ENCODE measurements at places on chromosomes 3 and 15.

- no peaks in the 10 kb centered on the region for H3K4me1 ChIP-seq
- H3K4me3 ChIP-seq, result no peak overlapping the region
- no peaks in the 10 kb centered on the region for H3K36me3 ChIP-seq
- DNase-seq, result no peak
- H3K27me3 ChIP-seq, result no peaks in the 10 kb centered on the region
Observed at GRCh38 chr15:90124507-90124906, 22.2 kb upstream of the IDH2 start.

DNA sequence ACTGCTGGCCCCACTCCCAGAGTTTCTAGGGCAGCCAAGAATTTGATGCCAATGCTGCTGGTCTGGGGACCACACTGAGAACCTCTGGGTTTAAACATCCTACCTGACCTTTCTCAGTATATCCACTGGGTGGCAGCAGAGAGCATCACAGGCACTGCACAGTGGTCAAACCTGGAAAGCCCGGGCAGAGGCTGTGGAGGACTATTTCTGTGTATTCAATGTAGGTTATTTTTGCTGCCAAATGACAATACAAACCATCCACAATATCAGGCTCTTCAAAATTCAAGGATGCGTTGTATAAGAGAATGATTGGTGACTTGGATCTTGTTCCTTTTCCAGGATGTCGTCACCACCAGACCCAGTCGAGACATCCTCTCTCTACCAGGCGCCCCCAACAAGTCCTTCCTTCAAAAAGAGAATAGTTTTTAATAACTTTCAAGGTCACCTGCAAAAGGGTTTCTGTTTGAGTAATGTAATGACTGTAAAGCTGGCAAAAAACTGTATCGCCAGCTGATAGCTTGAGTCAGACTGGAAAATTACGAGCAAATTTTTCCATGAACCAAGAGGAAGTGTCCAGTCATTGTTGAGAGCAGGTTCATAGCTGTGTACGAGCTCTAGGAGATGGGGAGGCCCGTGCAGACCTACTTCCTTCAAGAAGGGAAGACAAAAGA is 30.5 kb upstream of the MYZAP start:
- no peaks in the 10 kb centered on the region for H3K36me3 ChIP-seq
- peaks cover 6% of the 10 kb centered on the region for H3K4me1 ChIP-seq
- no peak overlapping the region for H3K4me3 ChIP-seq
- no peaks in the 10 kb centered on the region for H3K27me3 ChIP-seq
- DNase-seq, result no peak
- H3K27ac ChIP-seq, result peak overlapping the region; percentile 22

DNA sequence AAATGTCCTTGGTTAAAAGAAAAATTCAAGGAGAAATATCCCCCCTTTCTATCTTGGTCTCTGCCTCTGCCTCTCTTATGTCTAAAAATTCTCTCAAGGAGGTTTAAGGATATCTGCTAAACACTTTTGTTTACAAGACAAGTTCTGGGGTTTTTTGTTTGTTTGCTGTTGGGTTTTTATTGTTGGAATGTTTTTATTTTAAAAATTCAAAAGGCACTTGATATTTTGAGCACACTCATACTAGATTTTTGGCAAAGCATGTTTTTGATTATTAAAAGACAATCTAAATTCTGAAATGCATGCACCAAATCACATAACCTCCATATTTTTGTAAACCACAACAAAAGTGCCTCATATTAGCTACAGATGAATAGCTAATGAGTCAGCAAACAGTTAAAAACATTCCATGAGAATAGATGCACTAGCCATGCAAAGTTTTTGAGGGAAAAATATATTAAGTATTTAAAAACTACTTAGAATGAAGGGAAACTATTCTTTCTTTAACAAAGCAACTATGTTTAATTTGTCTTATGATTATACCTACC is 84.6 kb downstream of the ZBTB20 start:
- no peak overlapping the region for H3K27ac ChIP-seq
- H3K4me1 ChIP-seq, result peaks cover 2% of the 10 kb centered on the region
- H3K27me3 ChIP-seq, result no peaks in the 10 kb centered on the region
- no peak overlapping the region for H3K4me3 ChIP-seq
- no peak for DNase-seq

- no peaks in the 10 kb centered on the region for H3K27me3 ChIP-seq
- peaks cover 19% of the 10 kb centered on the region for H3K4me1 ChIP-seq
- H3K36me3 ChIP-seq, result no peaks in the 10 kb centered on the region
- H3K4me3 ChIP-seq, result no peak overlapping the region
- no peak for DNase-seq
Observed at GRCh38 chr3:170864525-170865208, 5.3 kb downstream of the RPL22L1 start.

DNA sequence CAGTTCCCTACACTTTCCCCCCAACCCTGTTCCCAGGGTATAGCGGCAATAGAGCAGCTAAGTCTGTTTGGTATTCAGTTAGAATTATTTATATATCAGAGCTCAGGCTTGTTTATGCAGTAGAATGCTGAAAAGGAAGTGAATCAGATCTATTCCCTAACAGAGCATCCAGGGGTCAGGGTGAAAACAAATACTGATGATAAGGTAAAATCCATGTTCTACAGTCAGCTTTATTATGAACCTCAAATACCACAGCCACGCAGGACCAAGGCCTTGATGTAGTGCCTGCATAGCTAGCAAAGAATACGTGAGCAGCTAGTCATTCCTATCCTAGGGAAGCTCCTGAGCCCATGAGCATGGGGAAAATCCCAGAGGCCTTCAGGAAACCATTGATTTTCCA is 229.7 kb upstream of the ICE2 start:
- H3K4me3 ChIP-seq, result no peak overlapping the region
- no peak for DNase-seq
- no peak overlapping the region for H3K27ac ChIP-seq
- no peaks in the 10 kb centered on the region for H3K27me3 ChIP-seq
- no peaks in the 10 kb centered on the region for H3K4me1 ChIP-seq
- H3K36me3 ChIP-seq, result no peaks in the 10 kb centered on the region

GRCh38 chr15:23081271-23081670 is 41.9 kb upstream of the TUBGCP5 start:
- no peak overlapping the region for H3K4me3 ChIP-seq
- H3K27ac ChIP-seq, result no peak overlapping the region
- DNase-seq, result no peak
- H3K4me1 ChIP-seq, result no peaks in the 10 kb centered on the region
- H3K36me3 ChIP-seq, result no peaks in the 10 kb centered on the region

DNA sequence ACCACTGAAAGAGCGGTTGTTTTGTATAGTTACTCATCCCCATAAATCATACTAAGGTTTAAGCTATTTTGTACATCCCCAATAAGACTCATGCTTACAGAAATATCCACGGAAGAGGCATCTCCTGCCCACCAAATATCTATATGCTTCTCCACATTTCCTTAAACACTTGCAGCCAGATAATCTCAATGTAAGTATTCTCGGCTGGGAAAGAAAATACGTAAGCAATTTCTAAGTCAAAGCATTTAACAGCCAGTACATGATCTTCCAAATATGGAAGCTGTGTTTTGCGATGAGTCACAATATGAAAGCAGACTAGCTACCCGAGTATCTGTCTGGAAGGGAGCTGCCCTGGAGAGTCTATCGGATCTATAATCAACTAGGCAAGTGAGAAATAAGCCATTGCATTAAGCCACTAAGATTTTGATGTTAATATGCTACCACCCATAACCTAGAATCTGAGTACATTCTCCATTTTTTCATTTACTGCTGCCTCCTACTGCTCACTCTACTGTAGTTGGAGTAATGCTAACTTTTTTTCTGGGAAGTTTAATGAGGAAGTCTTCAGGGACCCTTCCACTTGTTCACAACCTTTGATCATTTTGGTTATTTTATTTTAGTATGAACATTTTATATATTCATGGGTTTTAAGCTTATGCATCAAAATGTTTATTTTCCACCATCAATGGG is 26.9 kb upstream of the ZMAT3 start:
- no peak overlapping the region for H3K27ac ChIP-seq
- H3K4me1 ChIP-seq, result no peaks in the 10 kb centered on the region
- H3K27me3 ChIP-seq, result no peaks in the 10 kb centered on the region
- H3K36me3 ChIP-seq, result no peaks in the 10 kb centered on the region
- no peak for DNase-seq

DNA sequence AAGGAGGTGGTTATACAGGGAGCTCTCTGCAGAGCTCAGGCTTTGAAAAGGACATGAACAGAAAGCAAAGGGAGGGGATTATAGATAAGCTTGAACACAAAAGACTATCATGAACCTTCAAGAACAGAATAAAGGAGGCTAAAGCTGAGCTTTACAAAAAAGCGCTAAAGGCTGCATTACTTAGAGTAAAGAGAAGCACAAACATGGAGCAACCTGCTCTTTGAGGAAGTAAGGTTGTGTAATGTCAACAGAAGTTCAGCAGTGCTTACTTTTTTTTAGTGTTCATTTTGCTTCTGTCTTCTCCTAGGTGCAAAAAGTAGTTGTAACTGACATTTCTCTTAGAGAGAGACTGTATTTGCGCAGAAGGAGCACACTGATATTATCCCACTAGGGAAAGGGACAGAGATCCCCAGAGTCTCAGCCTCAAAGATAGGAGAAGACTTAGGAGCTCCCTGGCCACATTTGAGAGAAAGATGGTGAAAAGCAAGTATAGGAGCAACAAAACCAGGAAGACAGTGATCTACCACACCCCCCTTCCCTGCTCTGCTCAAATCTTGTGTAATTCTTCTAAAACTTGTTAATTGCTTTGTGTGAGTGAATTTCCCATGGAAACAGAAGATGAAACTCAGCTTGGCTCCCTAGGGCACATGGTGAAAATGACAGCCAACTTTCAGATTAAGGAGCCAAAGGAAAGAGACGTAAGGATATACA is 54.7 kb downstream of the QTRT2 start:
- DNase-seq, result no peak
- H3K27me3 ChIP-seq, result no peaks in the 10 kb centered on the region
- no peak overlapping the region for H3K27ac ChIP-seq
- no peaks in the 10 kb centered on the region for H3K4me1 ChIP-seq

DNA sequence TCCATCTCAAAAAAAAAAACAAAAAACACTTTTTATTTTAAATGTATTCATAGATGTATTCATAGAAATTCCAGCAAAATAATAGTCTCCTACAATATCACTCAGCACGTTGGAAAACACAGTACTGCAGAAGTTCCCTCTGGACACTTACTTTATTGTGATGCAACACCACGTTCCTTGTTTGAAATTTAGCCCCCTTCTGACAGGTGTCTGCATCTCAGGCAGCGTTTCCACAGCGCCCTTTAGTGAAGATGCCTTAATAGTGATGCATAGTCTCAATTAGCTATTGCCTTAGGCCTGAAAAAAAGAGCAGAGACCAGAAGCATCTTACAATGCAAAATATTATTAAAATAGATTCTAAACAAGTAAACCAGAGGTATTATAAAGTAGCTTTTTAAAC is 20.3 kb downstream of the IL12A start:
- DNase-seq, result no peak
- H3K36me3 ChIP-seq, result no peaks in the 10 kb centered on the region
- H3K4me1 ChIP-seq, result no peaks in the 10 kb centered on the region
- H3K27ac ChIP-seq, result no peak overlapping the region
- no peak overlapping the region for H3K4me3 ChIP-seq

DNA sequence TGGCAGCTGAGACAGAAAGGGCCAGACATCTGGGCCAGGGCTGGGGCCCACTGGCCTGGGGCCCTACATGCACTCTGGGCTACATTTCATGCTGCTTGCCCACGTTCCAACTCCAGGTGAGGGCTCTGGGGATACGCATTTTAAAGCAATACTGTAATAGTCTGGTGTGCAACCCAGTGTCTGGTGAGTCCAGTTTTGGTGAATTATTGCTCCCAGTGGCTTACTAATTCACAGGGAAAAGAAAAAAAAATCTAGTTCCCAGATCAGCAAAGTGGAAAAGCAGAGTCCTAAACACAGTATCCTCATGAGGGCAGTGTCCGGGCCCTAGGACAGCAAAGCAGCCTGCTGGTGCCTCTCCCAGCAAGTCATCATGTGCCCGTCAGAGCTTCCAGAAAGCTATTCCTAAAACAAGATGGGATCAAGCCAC is 82.4 kb downstream of the CCNL1 start:
- H3K36me3 ChIP-seq, result no peaks in the 10 kb centered on the region
- no peak for DNase-seq
- H3K4me3 ChIP-seq, result no peak overlapping the region
- H3K27me3 ChIP-seq, result no peaks in the 10 kb centered on the region

- peak; percentile 5 for DNase-seq
- no peak overlapping the region for H3K27ac ChIP-seq
- H3K4me3 ChIP-seq, result no peak overlapping the region
- peaks cover under 1% of the 10 kb centered on the region for H3K4me1 ChIP-seq
Observed at GRCh38 chr3:123151251-123151705, 50.5 kb upstream of the SEC22A start.

DNA sequence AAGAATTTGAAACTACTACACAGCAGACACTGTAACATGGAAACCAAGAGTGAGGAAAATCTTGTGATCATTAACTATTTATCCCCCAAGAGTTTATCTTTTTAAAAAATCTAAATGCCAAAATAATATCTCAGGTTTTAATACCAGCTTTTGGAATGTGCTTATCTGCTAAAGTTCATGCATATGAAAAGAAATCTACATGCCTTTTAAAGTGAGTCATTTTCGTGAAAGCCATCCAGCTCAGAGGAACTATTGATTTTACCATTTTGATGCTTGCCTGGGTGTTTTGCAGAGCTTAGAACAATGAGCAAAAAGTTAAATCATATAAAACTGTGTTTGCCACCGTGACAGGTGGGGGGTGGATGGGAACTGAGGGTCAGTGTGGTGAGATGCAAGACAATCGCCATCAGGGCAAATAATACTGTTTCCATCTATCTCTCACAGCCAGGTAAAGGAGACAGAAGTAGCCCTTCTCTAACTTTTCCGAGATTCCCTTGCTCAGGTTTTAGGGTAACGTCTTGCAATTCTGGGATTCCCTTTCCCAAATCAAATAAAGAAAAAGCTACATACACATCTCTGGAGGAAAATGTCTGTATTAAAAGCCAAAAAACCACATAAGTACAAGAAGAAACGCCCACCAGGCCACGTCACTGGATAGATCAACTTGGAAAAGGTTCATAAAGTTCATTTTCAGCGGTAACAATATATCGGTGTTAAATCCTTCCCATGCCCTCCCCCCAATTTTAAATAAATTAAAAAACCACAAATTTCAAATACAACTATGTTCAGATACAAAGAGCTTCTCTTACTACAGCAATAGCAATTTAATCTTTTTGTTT is 2.0 kb downstream of the TMEM158 start:
- H3K36me3 ChIP-seq, result no peaks in the 10 kb centered on the region
- peak overlapping the region; percentile 30 for H3K4me3 ChIP-seq
- no peak overlapping the region for H3K27ac ChIP-seq
- DNase-seq, result no peak
- H3K27me3 ChIP-seq, result no peaks in the 10 kb centered on the region

- H3K27ac ChIP-seq, result no peak overlapping the region
- no peaks in the 10 kb centered on the region for H3K4me1 ChIP-seq
- no peaks in the 10 kb centered on the region for H3K27me3 ChIP-seq
- DNase-seq, result no peak
- no peak overlapping the region for H3K4me3 ChIP-seq
Observed at GRCh38 chr3:124281453-124282316, 289.8 kb upstream of the ROPN1 start.

DNA sequence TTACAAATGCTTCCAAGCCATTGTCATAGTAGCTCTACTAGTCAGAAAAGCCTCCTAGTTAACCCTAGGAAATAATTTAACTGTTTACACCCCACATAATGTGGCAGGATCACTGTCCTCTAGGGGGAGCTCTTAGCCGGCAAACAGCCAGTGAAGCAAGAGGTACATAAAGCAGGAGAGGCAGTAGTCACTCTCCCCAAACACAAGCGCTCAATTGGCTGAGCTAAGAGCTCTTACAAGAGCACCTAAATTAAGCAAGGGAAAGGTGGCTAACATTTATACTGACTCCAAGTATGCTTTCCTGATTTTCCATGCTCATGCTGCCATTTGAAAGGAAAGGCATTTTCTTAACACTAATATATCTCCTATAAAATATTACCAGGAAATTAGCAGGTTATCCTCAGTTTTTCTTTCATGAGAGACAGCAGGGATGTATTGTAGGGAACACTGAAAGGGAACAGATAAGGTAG is 37.6 kb downstream of the NCEH1 start:
- H3K27me3 ChIP-seq, result no peaks in the 10 kb centered on the region
- H3K36me3 ChIP-seq, result no peaks in the 10 kb centered on the region
- H3K4me3 ChIP-seq, result no peak overlapping the region

All from pancreas (tissue), 10 donors.